ENCODE measurements at places on chromosomes 7 and 10.

- peak; percentile 69 for DNase-seq
Measured at GRCh38 chr7:35537067-35538023, 157.6 kb downstream of the HERPUD2 start.

- DNase-seq: no peak
Measured at GRCh38 chr7:101140746-101141382, 13.4 kb upstream of the AP1S1 start.

GRCh38 chr7:28418966-28419365 lies 6.6 kb downstream of the CREB5 start:
- DNase-seq: no peak

DNA sequence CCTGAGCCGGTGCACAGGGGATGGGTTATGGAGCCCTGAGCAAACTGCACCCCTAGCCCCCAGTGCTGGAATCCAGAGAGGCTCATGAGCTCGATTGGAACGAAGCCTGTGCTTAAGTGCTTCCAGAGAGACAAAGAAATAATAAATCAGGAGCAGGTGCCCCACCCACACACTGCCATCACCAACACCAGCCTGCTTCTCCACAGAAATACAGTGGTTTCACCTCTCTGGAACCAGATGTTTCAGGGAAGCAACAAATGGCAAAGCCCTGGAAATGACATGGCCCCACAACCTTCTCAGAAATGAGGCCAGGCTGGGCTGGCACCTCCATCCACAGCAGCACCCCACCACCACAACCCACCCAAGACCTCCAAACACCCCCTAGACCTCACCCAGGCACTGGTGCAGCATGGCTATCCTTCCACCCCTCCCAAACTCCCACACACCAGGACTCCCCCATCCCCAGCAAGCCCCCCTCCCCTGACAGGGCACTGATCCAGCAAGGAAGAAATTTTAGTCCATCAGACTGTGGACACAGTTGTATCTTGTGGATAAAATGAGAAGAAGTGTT lies 4.1 kb upstream of the SLC18A3 start:
- DNase-seq: no peak
